ENCODE measurements at places on chromosomes 6 and 20.

DNA sequence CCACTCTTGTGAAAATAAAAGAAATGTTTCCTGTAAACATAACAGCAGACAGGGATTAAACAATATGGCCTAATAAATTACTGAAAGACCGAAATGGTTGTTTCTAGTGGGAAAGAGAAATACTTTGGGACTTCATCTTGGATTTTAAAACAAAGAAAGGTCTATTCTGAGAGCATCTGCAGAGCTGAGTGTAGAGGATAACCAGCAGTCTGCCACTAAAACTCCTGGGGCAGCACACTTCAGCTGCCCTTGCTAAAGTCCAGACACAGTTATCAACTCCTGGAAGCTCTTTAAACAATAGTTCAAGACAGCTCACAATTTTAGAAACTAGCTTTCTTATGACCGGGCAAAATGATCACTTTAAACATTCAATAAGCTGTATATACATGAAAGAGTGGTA is 38.6 kb downstream of the AKIRIN2 start:
- DNase-seq, result no peak

GRCh38 chr20:23337312-23337711 is 13.3 kb upstream of the NXT1 start:
- no peak for DNase-seq

GRCh38 chr20:37513779-37514359 is 7.2 kb upstream of the NNAT start:
- DNase-seq, result no peak

GRCh38 chr20:11124849-11125505 is 451.2 kb upstream of the JAG1 start:
- DNase-seq, result no peak

GRCh38 chr20:35030136-35030535 is 62.5 kb downstream of the TRPC4AP start:
- DNase-seq, result no peak

DNA sequence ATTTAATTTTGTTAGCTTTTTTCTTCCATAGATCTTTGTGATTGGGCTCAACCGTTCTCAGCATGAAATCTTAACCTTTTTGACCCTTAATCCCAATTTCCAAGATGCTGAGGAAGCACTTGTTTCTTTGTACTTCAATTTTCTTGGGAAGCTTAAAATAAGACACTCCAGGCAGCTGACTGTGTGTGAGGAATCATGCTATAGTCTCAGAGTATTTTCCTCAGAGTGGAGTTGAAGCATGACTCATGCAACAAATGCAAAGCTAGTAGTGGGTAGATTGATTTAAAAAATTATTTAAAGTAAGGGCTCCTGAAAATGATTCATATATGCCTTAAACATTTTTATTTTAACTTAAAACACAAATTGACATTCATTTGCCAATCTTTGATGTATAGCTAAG is 168.7 kb downstream of the BTBD3 start:
- DNase-seq, result no peak

DNA sequence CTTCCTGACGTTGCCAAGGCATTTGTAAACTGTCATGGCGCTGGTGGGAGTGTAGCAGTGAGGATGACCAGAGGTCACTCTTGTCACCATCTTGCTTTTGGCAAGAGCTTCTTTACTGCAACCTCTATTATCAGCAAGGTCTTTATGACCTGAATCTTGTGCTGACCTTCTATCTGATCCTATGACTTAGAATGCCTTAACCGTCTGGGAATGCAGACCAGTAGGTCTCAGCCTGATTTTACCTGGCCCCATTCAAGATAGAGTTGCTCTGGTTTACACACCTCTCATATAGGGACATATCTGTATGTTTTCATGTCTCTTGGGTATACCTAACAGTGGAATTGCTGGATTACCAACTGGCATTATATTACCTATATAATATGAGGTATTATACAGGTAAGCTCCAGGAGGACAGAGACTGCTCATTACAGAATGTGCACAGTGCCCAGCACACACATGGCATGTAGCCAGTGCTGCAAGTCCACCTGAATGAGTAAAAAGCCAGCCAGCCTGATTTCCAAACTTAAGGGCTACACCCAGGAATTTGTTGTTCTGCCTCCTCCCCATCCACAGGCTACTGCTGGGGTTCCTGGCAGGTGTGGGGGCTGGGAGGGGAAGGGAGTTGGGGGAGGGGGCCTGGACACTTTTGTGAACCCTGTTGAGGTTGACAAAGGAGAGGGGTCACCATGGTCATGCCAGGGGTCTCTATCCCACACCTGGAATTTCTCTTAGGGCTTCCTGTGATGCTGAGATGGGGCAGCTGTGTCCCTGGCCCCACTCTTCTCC is 35.2 kb upstream of the BLCAP start:
- DNase-seq, result no peak

DNA sequence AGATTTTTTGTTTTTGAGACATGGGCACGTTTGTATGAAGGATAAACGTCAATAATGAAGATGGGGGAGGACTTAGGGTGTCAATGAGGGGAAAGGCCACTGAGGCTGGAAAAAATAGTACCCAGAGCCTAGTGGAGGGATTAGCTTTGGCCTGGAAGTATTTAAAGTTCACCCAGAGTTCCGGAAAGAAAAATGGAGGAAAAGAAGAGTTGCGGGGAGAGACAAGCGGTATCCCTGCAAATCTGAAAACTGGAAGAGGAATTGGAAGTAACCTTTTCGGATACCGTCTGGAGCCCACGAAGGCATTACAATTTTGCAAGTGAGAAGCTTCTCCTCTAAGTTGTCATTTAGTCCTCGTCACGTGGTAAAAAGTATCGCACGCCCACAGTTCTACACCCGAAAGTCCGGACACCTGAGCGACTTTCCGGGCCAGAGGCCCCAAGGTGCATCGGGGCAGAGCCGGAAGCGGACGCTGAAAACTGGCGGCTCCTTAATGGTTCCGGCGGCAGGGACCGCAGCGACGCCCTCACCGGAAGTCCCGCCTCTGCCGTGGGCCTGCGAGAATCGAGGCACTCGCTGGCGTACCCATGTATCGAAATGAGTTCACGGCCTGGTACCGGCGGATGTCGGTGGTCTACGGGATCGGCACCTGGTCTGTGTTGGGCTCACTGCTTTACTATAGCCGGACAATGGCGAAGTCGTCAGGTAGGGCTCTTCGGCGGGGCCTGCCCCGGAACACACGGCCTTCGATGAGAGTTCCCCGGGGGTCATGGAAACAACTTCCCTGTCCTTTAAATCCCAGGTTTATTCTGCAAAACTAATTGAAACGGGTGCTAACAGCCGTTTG is at the start of gene SMIM26:
Gene SMIM26, plus strand, starts transcription at position 541 of the 847 bp plus-strand sequence. Its CDS starts 47 bp downstream, at position 588.
- peak; percentile 89 for DNase-seq

DNA sequence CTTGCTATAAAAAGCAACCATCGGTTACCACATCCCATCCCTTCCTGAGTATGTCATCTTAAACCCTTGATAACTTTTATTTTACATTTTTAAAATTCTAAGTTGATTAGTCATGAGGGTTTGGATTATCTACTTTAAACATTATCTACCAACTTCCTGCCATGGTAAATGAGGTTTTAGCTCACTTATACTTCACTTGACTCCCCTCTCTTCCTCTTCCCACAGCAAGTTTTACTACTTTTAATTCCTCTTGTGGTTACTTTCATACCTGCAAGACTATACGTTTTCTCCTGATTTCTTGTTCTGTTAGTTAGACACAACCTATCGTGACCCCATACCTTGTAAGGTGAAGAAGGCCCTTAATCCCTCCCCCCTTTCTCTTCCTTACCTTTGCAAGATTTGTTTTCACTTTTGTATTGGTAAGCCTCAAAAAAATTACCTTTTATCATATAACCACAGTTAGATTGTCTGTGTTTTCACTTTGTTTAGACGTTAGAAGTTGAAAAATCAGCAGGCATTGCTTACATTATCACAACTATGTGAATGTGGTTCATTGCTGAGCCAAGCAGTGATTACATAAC is 60.1 kb upstream of the OGFRL1 start:
- DNase-seq, result peak; percentile 86

Data from ACHN (cell line).